Ovary (tissue), 10 donors: ENCODE measurements at places on chromosomes 4 and X. TPM values are rescaled to one million over a fixed set of nuclear protein-coding genes. Genes with fewer than 3 reads are reported as not detected.

YIPF6 gene
- 8.6 TPM for polyA plus RNA-seq

SLC16A2 gene
- polyA plus RNA-seq = 37.1 TPM

TAPT1 gene
- polyA plus RNA-seq = 18.3 TPM

PASD1 gene
- not detected for polyA plus RNA-seq

CLGN gene
- 0.27 TPM for polyA plus RNA-seq

FAT4 gene
- polyA plus RNA-seq = 8.7 TPM

SHROOM4 gene
- polyA plus RNA-seq = 4.9 TPM

GASK1B gene
- polyA plus RNA-seq = 170 TPM

FAM241A gene
- polyA plus RNA-seq = 4.9 TPM

TBC1D14 gene
- 40.0 TPM for polyA plus RNA-seq

ARHGAP24 gene
- 6.6 TPM for polyA plus RNA-seq

CUL4B gene
- 26.2 TPM for polyA plus RNA-seq

BEX2 gene
- polyA plus RNA-seq = 55.9 TPM

TMEM165 gene
- 33.3 TPM for polyA plus RNA-seq

GAGE12H gene
- polyA plus RNA-seq = not detected

RADX gene
- 7.1 TPM for polyA plus RNA-seq

TCEANC gene
- polyA plus RNA-seq = 2.6 TPM

TAB3 gene
- polyA plus RNA-seq = 15.8 TPM
